ENCODE measurements at places on chromosomes 5 and 9. TPM values are rescaled to one million over a fixed set of nuclear protein-coding genes. Genes with fewer than 3 reads are reported as not detected.

The HMHB1 gene
- total RNA-seq = not detected

The SARDH gene
- total RNA-seq = 1.3 TPM

The LCN1 gene
- total RNA-seq = not detected

The SLC4A9 gene
- 0.42 TPM for total RNA-seq

The PPIP5K2 gene
- 58.7 TPM for total RNA-seq

The PTGES gene
- 5.1 TPM for total RNA-seq

The TRIM52 gene
- total RNA-seq = 9.8 TPM

The GMCL2 gene
- total RNA-seq = not detected

The PCDHB7 gene
- total RNA-seq = 0.15 TPM

The TLE1 gene
- 43.8 TPM for total RNA-seq

The LHFPL2 gene
- total RNA-seq = 35.5 TPM

GRCh38 chr9:110536822-110537221 is 42.7 kb downstream of the SVEP1 start:
- no peak for DNase-seq

DNA sequence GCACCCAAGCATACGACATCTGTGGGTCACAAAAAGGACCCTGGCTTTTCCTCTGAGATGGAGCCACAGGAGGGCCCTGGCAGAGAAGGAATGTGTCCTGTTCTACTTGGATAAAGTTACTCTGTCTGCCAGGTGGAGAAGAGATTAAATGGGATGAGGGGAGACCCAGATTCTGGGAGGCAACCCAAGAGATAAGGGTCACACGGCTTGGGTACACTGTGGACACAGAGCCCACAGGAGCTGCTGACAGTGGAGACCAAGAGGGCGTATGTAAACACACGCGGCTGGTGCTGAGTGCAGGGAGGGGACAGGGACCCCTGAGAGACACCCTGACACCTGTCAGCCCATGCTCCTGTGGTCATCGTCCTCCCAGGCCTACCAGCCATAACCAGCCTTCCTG is 6.2 kb downstream of the CDK20 start:
- DNase-seq = no peak

- no peak for DNase-seq
Observed at GRCh38 chr5:13212886-13213285, 731.6 kb downstream of the DNAH5 start.

DNA sequence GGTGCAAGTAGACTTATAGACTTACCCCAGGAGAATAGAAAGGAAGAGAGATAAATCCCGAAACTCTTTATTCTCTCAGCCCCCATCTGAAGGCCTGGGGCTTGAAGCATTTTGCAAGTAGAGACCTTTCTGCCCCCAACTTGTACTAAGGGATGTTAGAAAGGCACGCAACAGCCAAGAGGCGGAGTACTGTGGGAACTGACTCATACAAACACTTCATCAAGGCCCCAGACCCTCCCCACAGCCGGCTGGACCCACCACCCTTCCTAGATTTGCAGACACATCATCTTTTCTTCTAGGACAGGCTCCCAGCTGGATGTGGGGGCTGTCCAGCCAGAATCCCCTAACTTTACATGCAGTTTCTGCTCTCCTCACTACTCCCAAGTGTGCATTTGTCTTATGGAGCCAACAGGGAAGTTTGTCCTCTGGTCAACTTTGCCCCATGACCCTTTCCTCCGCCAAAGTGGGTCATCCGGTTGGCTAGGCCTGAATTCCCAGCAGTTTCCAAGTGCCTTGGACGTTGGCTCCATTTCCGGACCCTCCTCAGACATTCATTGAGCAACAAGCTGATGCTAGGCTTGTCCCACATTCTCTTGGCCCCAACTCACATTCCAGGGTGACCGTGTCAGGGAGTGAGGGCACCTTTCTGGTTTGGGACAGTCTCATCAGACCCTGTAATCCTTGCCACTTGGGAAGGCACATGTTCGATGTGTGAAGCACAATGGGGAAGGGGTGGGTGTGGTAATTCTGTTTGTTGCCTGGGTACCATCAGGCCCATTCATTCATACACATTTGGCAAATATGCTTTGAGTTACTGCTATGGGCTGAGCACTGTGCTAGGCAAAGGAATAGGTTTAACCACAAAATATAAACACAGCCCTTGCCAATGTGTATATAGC is 64.6 kb downstream of the ABLIM3 start:
- DNase-seq = peak; percentile 25

- no peak for DNase-seq
Observed at GRCh38 chr5:136192015-136192525, 892 bp downstream of the SMIM32 start.

- no peak for DNase-seq
Observed at GRCh38 chr5:7794823-7795222, 56.1 kb downstream of the CFAP90 start.

DNA sequence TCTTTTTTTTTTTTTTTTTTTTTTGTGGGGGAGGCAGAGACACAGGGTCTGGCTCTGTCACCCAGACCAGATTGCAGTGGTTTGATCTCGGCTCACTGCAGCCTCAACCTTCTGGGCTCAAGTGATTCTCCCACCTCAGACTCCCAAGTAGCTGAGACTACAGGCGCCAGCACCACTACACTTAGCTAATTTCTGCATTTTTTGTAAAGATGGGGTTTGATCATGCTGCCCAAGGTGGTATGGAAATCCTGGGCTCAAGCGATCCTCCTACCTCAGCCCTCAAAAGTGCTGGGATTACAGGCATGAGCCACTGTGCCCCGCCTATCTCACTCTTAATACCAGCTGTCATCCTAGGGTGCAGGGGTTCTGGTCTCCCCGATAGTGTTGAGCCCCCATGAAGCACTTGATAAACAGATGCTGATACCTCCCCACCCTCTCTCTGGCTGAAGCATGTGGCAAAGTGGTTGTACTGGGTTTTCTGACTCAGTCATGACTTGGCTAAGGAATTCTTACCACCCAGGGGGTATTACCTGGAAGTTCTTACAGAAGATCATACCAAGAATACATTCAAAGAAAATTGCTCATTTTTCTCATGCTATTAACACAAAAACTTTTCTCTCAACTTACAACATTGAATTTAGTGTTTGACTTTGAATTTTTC is 110.2 kb upstream of the DAPK1 start:
- DNase-seq = no peak

- DNase-seq = no peak
Observed at GRCh38 chr5:59767681-59768151, 125.8 kb downstream of the PDE4D start.

GRCh38 chr5:78691084-78691960 is 42.8 kb upstream of the LHFPL2 start:
- DNase-seq = no peak

DNA sequence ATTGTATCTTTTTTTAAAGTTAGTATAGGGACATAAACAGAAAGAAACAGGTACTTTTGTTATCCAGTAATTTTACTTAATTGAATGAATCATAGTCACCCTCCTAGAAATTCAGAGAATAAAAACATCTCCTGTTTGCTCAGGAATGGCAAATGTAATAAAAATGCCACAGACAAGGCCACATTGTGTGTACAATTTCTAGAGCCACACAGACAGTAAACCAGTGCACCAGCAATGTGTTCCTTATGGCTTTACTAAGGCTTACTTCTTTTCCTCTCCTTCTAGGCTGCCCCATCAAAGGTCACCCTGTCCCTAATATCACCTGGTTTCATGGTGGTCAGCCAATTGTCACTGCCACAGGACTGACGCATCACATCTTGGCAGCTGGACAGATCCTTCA is 145.5 kb downstream of the SAXO1 start:
- DNase-seq = peak; percentile 23

DNA sequence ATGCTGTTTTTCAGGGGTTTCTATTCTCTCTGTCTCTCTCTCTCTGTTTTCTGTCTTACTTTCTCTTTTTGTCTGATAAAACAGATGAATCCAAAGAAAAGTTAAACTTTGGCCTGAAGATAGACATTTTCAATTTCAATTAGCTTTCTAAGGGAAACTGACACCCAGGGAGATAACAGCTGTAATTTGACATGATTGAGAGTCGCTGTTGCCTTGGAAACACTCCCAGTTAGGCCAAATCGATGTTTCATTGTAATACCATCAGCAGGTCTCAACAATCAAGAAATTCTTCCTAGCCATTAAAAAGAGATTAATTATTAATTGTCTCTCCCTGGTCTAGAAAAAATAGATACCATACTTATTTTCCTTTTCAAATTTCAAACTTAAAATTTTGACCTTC is 53.0 kb downstream of the ENTREP1 start:
- DNase-seq = no peak

DNA sequence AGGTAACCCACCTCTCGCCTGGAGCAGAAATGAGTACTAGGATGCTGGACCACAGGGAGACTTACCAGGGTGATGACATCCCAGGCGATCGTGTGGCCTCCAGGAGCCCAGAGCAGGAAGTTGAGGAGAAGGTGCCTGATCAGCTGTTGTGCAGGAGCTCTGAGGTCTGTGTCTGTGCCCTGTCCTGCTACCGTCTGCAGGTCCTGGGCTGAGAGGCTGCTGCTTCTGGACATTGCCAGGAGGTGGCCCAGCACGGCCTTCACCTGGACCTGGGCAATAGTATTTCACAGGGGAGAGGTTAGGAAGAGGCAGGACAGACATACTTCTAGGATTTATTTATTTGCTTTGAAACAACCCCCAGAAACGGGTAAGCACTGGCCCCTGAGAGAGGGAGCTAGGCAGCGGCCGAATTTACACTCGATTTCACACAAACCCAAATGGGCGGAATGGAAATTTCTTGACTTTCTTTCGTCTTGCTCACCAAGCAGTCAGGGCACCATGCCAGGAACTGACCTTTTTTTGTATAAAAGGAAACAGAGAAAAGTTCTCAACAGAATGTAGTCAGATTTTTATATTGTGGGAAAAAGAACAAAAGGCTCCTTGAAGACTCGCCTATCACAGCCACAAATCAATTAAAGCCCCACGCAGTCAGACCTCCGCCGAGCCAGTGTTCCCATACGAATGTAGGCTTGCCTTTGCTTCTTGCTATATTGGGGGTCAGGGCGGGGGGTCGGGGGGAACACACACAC is 210.3 kb downstream of the FANCC start:
- no peak for DNase-seq

DNA sequence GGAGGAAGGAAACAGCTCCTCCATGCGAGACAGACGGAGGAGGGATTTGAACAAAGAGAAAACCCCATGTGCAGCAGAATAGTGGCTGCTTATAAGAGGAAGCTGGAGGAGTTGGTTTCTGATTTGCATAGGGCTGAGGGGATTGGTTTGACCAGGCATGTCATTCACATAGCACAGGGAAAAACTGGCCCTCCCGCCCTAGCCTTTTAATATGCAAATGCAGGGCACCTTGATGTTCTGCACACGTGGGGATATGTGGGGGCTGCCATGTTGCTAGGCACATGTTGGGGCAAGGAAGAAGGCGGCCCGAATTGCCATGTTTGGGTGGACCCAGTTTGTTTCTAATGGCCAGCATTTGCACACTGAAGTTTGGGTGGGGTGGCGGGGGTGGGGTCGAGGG is 42.2 kb downstream of the OSMR start:
- DNase-seq = no peak

GRCh38 chr5:141821430-141821925 is 56.7 kb downstream of the PCDH1 start:
- DNase-seq = no peak

- no peak for DNase-seq
Observed at GRCh38 chr5:107864793-107865192, 194.1 kb upstream of the EFNA5 start.

DNA sequence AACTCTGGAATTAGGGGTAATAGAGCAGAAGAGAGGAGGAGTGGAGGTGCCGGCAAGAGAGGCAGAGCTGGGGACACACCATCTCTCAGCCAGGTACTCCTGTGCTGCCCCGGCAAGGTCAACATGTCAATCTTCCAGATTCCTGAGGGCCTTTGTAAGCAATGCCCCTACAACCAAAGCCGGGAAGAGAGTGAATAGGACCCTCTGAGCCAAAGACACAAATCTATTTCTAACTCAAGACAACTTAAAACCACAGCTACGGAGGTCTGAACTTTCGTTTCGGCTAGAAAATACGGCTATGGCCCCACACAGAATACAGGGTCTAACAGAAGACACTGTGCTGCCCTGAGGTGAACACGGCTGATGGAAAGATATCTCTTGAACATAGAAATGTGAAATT is 66.6 kb downstream of the SERINC5 start:
- DNase-seq = no peak

DNA sequence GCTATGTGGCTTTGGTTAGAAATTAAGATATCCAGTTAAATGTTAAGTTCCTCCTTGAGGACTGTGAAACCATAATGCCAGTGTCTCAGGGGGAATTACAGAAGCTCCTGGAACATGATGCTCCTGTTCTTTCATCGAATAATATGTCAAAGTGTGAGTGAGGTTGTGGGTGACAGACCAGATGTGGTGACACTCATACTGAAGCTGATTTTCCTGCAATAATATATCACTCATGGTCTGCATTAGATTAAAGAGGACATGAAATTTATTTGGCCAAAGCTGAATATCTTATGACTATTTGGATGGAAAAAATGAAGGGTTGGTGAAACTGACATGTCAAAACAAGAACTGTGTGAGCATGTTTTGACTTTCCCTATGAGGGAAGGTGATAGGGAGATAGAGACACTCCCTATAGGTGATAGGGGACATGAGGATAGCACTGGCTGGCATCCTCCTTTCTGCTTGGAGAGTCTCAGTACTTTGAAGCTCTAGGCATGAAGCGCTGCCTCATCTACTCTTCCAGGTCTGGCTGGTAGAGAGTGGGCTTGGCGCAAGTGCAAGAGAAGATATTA is 173.5 kb downstream of the ARHGEF28 start:
- no peak for DNase-seq

GRCh38 chr9:91911657-91912056 is 38.4 kb downstream of the ROR2 start:
- no peak for DNase-seq

DNA sequence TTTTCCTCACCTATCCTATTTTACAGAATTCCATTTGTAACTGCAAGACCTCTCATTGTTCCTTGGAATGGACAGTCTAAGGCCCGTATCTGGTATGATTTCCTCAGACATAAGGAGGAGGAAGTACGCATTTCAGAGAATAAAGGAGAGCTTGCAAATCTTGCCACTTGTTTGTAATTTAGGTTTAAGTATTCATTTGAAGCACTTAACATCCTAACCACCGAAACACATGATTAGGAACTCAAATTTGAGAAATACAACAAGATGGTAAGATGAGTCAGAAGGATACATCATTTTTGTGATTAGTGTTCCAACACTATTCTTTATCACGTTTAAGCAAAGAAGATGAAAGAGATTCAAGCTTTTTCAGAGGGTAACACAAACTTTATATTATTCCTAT is 3.9 kb upstream of the ZCCHC9 start:
- no peak for DNase-seq

DNA sequence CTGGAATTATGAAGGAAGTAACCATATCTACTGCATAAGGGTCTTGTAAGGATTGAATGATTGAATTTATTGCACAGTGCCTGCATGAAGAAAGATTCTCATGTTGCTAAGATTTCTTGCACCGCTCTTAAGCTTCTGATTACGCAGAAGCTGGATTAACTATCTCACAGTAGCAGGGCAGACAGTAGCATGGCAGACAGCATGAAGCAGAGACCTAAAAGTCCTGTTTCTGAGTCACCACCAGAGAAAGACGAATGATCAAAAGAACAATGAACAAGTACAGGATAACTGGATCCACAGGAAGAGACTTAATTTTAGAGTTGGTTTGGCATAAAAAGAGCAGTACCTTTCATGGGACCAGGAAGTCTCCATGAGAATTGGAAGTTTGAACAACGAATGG is 142.4 kb downstream of the MAPKAP1 start:
- no peak for DNase-seq
